ENCODE measurements at places on chromosomes 7 and 10.

GRCh38 chr10:61857746-61858145 is 43.8 kb upstream of the ARID5B start:
- DNase-seq = no peak

DNA sequence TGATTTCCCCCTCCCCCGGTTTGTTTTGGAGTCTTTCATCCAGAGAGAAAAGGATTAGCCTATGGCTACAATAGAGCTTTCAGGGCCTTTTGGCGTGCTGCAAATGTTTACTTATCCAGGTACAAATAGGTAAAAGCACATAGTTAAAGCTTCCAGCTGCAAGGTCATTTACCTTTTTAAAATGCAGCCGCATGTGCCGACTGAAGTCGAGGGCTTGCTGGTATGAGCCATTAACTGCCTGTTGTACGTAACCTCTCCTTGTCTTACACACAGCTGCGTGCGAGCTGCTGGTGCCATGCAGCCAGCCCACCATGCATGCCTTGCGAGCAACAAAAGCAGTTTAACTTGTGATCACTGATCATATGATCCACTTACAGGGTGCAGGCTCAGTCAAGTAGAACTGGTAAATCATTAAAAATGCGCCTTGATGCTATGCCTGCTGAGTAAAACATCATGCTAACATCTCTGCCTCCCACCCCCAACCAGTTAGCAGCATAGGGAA is 866.4 kb downstream of the LRMDA start:
- no peak for DNase-seq

DNA sequence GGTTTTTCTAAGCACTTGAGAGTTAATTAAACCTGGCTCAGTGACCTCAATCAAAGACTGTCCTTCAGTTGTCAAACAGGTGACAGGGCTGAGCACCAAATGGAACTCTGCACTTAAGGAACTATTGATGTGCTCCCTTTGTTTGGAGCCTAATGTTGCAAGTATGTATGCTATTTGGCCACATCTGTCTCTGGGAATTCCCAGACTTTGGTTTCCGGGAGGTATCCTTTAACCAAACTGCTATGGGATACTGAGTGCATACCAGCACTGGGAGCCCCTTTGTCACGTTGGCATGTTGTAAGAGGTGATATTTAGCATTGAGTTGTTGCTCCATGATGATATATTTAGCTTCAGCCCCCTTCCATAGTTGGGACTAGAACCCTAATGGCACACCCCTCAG is 25.2 kb downstream of the ASZ1 start:
- DNase-seq = no peak

DNA sequence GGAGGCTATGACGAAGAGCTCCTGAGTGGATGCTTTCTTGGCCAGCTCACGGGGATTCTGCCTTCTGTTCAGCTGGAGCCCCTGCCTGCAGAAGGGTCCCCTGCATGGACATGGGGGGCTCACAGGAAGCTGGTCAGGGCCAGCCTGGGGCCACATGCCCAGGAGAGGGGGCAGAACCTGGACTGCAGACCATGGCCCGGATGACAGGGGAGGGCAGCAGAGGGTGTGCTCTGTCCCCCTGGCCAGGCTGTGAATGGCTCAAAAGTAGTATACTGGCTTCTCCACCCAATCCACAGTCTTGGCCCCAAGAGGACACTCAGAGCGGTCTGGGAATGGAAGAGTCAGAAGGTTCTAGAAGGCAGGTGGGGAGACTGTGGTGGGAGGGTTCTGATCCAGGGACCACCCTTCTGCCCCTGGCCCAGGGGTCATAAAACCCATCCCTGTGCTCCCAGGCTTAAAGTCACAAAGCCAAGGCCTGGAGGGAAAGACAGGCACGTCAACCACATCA is 40.3 kb downstream of the PPIF start:
- DNase-seq = no peak

- no peak for DNase-seq
Measured at GRCh38 chr10:50248062-50248461, 3.3 kb downstream of the ASAH2 start.

- DNase-seq = no peak
Measured at GRCh38 chr10:123847686-123848432, 43.7 kb downstream of the CPXM2 start.

DNA sequence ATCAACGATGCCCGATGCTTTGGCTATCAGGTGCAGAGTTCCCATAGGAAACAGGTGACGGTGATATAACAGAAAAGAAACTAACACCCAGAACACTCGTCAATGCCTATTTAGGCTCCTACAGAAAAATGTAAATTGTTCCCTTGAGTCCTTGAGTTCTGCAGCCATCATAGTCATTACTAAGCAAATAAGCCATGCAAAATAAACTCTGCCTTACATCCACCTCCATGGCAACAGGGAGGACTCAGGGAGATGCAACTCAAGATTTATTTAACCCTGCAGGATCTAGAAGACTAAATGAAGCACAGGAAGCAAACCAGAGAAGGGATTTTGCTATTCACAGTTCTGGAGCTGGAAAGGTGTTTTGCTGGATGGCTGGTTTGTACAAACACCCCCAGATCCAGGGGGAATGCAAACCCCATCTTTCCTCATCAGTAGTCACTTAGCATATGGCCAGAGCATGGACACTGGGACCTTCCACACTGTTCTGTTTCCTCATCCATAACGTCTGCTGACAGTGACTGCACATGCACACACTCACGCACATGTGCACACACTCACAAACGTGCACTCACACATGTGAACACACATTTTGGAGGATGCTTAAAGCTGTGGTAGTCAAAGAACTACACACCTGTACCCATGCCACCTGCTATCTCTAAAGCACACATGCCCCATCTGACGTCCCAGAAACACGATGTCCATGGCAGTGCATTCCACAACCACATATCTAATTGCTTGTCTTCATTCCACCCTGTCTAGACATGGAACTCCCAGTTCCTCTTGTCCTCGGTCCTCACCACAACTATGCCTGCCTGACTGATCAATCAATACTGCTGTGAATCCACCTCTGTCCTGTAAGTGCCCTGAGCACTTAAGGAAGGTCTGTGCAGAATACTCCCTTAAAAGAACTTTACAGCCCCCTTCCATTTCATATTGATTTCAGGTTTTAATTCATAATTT is 178.2 kb downstream of the COBL start:
- no peak for DNase-seq

DNA sequence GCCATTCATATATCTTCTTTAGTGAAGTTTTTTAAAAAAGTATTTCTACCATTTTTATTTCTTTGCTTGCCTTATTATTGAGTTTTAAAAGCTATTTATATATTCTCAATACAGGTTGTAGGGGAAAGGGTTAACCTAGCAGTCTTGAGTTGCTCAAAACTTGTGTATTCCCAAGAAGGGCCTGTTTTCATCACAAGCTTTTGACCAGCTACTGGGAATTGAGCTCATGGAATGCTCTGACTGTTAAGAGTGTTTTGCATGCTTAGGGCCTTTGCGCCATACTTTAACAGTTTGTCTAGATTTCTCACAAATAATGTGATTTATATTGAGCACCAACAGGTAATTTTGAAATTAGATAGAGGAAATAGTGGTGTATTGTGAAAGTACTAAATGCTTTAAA is 72.0 kb upstream of the CALCR start:
- DNase-seq = no peak

DNA sequence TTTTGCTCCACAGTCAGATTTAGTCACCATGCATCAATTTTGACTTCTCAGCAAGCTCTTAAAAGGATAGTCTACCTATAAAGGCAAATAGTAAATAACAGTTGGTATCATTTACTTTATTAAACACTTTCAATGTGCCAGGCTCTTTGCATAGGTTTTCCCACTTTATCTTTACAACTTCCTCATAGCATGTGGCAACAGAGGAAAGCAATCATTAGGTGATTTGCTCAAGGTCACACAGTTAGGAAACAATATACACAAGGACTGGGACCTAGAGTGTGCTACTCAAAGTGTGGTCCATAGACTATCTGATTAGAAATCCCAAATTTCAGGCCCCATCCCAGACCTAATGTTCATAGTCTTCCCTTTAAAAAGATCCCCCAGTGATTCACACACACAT is 212.3 kb downstream of the MTERF1 start:
- no peak for DNase-seq

DNA sequence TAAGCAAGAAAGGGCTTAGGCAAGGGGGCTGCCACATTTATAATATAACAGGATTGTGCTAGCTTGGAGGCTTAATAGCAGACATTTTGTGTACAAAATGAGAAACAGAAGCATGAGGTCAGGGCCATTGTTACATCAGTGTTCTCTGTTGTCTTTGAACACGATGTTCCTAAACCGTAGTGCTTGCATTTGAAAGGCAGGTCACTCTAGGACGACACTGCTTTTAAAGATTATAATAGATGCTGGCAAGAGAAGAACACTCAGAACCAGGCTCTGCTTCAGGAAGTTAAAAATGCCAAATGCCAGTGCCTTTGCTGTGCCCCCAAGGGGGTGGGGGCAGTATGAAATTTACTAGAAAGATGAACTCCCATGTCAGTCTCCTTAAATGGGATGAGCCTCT is 91.1 kb downstream of the SORCS3 start:
- DNase-seq = no peak

- no peak for DNase-seq
Measured at GRCh38 chr10:70776455-70777005, 8.6 kb downstream of the TBATA start.

DNA sequence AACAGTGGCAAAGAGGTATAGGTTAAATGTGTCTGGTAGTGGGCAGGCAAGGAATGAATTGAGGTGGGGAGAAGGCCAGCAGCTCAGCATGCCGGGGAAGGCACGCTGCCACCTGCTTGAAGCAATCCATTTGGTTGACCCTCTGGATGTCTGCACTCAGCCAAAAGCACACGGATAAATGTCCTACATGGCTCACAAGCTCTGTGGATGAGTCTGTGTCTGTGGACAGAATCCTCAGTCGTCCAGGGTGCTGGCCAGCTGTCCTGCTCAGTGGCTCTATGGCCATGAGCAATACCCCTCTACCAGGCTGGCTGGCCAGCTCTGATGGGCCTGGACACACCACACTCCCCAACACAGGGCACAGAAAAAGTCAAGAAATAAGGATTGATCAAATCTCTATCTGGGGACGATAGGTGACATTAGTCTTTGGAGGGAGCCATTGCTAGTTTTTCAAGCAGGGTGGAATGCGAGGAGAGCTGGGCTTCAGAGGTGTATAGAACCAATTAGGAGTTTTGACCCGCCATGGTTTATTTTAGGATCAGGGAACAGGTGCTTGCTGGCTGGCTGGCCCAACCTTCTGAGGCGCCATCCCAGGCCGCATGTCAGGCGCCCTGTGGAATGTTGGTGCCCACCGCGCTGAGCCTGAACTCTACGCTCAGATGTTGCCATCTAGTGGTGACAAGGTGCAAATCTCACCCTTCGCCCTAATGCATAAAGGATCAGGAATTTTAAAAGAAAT is 493.4 kb downstream of the TNS3 start:
- peak; percentile 10 for DNase-seq

DNA sequence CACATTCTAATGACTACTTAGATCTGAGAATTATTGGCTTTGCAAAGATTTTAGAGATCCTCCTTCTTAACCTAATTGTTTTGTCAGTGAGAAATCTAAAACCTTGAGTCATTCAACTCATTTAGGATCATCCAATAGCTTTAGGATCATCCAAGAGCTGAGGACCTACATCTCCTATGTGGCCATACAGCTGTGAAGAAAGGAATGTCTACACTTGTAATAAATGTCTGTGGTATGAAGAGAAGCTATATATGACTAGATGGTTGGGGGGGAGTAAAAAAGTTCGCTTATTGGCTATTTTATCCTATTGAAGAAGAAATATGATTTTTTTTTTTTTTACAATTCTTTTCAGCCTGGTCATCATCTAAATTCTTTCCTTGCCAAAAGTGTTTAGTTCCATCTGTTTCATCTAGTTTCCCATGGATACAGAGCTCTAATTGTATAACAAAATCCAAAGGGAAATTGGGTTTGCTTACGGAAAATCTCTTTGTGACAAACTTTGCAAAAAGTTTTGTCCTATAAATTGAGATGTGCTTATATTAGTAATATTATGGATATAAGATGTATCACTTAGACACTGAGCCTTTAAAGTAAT is 196.7 kb downstream of the PRKG1 start:
- no peak for DNase-seq

- DNase-seq = no peak
Measured at GRCh38 chr10:120997756-120998155, 146.6 kb downstream of the WDR11 start.

- no peak for DNase-seq
Measured at GRCh38 chr7:134910214-134910890, 76.0 kb upstream of the AGBL3 start.

GRCh38 chr7:119842786-119843185 is 430.2 kb upstream of the KCND2 start:
- no peak for DNase-seq

GRCh38 chr7:134780166-134780828 is 863 bp downstream of the CALD1 start:
- no peak for DNase-seq

GRCh38 chr10:95241533-95241932 is 47.5 kb downstream of the ACSM6 start:
- DNase-seq = no peak

DNA sequence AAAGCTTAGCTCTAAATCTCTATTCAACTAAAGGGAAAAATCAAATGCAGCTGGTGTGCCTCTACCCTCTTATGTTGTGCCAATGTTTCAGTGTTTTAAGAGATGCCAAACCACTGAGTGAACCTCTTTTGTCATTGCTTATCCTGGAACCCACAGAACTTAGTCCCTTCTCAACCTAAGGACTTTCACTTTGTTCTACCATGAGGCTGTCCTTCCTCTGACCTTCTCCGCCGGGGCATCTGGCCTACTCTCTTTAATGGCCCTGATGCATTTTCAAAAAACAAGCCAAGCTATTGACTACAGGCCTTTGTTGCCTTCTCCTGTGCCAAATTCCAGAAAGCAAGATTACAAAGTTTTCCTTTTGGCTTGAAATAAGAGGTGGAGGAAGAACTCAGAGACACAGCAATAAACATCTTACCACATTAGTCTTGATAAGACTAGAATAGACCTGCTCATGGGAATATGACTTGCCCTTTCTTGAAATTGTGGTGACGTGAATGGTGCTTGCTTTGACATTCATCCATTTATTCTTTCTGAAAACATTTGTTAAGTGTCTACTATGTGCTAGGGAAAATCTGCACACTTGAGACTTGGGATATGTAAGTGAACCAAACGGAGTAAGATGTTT is 253.2 kb upstream of the SMIM30 start:
- DNase-seq = no peak
